Activated CD4-positive, alpha-beta T cell treated with anti-CD3 and anti-CD28 coated beads for 36 hours (primary cell): ENCODE measurements at places on chromosomes 2 and 18. TPM values are rescaled to one million over a fixed set of nuclear protein-coding genes. Genes with fewer than 3 reads are reported as not detected.

Gene CDH7
- not detected for total RNA-seq

Gene HOXD10
- total RNA-seq, result not detected

Gene SULT1C4
- not detected for total RNA-seq

Gene ALPI
- not detected for total RNA-seq

DNA sequence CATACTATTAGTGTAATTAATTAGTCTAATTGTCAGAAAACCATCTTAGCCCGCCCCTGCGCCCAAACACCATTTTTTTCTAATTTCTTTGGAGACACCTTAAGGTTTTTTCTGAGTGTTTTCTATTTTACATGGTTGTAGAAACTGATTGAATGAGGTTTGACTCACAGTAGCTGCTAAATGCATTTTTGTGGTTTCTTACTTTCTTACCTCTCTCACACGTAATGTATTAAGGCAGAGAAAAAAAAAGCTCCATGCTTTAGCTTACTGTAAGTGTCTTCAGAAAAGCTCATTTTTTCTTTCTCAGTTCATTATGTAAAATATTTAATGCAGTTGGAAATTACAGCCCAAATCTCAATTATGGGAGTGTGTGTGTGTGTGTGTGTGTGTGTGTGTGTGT, 548.5 kb upstream of the LRRTM4 start:
- H3K4me3 ChIP-seq, result no peak overlapping the region
- H3K27ac ChIP-seq, result no peak overlapping the region
- no peaks in the 10 kb centered on the region for H3K27me3 ChIP-seq
- no peaks in the 10 kb centered on the region for H3K36me3 ChIP-seq
- DNase-seq, result no peak

DNA sequence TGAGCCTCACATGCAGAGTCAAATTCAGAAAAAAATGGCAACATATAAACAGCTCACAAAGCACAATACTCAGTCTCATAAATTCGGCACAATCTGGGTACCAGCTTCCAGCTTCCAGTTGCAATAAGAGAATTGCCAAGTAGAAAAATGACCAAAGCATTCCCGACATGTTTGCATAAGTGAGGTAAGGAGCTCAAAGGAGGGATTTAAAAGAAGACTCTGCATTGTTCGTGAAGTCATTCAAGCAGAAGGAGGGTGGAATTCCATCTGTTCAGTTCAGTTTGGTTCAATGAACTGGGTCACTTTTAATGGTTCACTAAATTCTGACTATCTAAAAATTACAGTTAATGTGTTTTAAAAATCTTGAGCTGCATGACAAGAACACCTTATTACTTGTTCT, 106.7 kb upstream of the KLHL14 start:
- no peak overlapping the region for H3K4me3 ChIP-seq
- H3K4me1 ChIP-seq, result no peaks in the 10 kb centered on the region
- no peaks in the 10 kb centered on the region for H3K27me3 ChIP-seq
- H3K27ac ChIP-seq, result no peak overlapping the region
- no peaks in the 10 kb centered on the region for H3K36me3 ChIP-seq
- DNase-seq, result no peak

- no peak for DNase-seq
- H3K4me1 ChIP-seq, result peaks cover 76% of the 10 kb centered on the region
- H3K27me3 ChIP-seq, result no peaks in the 10 kb centered on the region
- no peak overlapping the region for H3K27ac ChIP-seq
- H3K4me3 ChIP-seq, result no peak overlapping the region
These were observed 136.1 kb downstream of the DNAH6 start for GRCh38 chr2:84652431-84652830.

DNA sequence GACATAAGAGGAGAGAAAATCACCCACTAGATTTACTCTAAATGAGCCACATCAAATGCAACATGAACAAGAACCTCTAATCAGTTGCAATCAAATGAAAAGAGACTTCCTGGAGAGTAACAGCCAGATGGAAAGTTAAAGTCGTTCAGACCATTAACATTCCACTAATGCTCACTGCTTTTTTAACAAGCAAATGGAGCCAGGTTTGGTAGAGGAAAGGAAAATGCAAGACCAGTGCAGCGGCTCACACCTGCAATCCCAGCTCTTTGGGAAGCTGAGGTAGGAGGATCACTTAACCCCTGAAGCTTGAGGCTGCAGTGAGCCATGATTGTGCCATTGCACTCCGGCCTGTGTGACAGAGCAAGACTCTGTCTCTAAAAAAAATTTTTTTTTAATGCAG, 48.5 kb downstream of the CACNB4 start:
- H3K4me3 ChIP-seq, result no peak overlapping the region
- H3K36me3 ChIP-seq, result no peaks in the 10 kb centered on the region
- no peak for DNase-seq
- H3K27me3 ChIP-seq, result peaks cover 3% of the 10 kb centered on the region
